Mammary microvascular endothelial cell (primary cell): ENCODE measurements at places on chromosomes 3 and 15. TPM values are rescaled to one million over a fixed set of nuclear protein-coding genes. Genes with fewer than 3 reads are reported as not detected.

Gene PPARG
- total RNA-seq, result 17.1 and 20.1 TPM in 2 replicates

Gene INO80
- 15.2 and 35.4 TPM in 2 replicates for total RNA-seq

Gene ANO10
- 69.3 and 69.5 TPM in 2 replicates for total RNA-seq

Gene UBAP1L
- total RNA-seq, result 0.20 and 1.3 TPM in 2 replicates

Gene DAZL
- not detected in 2 replicates for total RNA-seq

Gene WDR72
- not detected in 2 replicates for total RNA-seq

Gene C3orf20
- not detected in 2 replicates for total RNA-seq

Gene AP3S2
- total RNA-seq, result 18.3 and 19.1 TPM in 2 replicates

Gene CCDC9B
- total RNA-seq, result 6.3 and 7.7 TPM in 2 replicates

Gene FRMD5
- 0.47 and 0.54 TPM in 2 replicates for total RNA-seq

Gene ANKRD63
- total RNA-seq, result not detected in 2 replicates

Gene VEPH1
- 138 and 149 TPM in 2 replicates for total RNA-seq

Gene FHIT
- 0.27 TPM in 1 of 2 replicates, not detected in the other for total RNA-seq

Gene CCR8
- not detected in 2 replicates for total RNA-seq

Gene FAM107A
- 83.0 and 85.8 TPM in 2 replicates for total RNA-seq

Gene WDR48
- 18.1 and 21.2 TPM in 2 replicates for total RNA-seq

Gene C3orf22
- total RNA-seq, result not detected in 2 replicates

Gene PRICKLE2
- 0.84 and 1.9 TPM in 2 replicates for total RNA-seq

Gene SYNM
- total RNA-seq, result 11.6 and 13.5 TPM in 2 replicates

Gene THBS1
- 2,126 and 2,310 TPM in 2 replicates for total RNA-seq

Gene CYP1A2
- total RNA-seq, result not detected in 2 replicates
